ENCODE measurements at places on chromosomes 6 and 20. TPM values are rescaled to one million over a fixed set of nuclear protein-coding genes. Genes with fewer than 3 reads are reported as not detected.

DNA sequence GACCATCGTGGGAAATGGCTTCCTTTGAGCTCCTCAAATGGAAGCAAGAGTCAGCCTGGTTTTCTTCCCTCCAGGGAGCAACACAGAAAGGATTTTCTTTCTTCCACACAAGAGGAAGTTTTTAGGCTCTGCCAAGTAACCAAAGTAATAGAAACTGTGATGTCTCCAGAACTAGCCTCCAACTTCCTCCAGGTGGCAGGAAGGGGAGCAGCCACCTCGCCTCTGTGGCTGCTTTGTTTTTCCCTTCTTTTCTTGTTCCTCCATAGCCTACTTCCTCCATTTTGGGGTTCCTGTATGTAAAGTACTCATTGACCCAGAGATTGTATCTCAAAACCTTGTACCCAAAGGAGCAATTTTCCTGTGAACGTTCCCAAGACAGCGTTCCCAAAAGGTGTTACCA is 32.7 kb upstream of the CCR6 start:
- H3K4me1 ChIP-seq = peaks cover 32% of the 10 kb centered on the region
- no peak for DNase-seq

- no peak overlapping the region for H3K27ac ChIP-seq
- H3K4me1 ChIP-seq = no peaks in the 10 kb centered on the region
- H3K27me3 ChIP-seq = peaks cover 20% of the 10 kb centered on the region
Measured at GRCh38 chr6:10434235-10434634, 19.4 kb upstream of the TFAP2A start.

DNA sequence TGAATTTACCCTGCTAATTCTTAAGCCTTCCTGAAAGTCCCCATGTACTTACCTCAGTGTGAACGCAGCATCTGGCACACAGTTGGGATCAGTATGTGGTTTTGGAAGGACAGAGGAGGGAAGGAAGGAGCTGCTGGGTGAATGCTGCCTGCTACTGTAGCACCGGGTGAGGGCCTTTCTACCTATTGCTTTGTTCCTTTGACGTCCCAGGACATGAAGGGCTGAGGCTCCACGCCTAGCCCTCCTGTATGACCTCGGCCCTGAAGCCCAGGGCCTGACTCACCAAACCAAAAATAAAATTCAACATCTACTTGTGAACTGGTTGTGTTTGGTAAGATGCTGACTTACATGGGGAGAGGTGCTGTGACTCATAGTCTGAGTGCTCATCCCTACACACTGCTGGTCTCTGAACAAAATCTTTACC is 51.1 kb downstream of the ARID1B start:
- peak overlapping the region; percentile 48 for H3K27ac ChIP-seq
- no peaks in the 10 kb centered on the region for H3K36me3 ChIP-seq
- H3K27me3 ChIP-seq = no peaks in the 10 kb centered on the region
- no peak for DNase-seq
- H3K4me1 ChIP-seq = peaks cover 55% of the 10 kb centered on the region
- H3K4me3 ChIP-seq = no peak overlapping the region

DNA sequence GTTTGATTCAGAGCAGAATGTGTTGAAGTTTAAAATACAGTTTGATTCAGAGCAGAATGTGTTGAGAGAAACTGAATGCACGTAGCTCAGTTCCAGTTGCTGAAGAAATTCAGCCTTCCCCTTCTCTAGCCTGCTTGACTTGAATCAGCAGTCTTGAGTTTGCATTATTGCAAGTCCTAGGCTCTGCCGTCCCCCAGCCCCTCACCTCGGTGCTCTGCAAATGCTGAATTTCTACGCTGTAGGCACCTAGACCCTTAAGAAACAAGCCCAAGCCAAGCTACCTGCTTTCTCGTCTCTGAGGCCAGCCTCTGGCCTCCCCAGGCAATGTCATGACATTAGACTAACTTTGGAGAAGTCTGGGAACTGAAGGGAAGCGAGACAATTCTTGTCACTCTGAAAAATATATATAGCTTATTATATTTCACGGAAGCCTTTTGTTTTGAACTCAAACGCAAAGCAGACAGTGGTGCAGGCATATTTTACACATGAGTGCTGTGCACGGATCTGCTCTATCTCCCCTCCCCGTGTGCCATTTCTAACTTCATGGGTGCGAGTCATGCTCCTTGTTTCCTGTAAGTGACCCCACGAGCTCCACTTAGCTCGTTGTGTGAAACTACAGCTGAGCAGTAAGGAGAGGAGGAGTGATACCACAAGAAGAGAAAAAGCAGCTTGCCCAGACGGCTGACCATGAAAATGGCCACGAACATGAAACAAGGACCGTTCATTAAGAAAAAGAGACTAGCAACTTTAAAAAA is 71.4 kb upstream of the DUSP22 start:
- no peaks in the 10 kb centered on the region for H3K27me3 ChIP-seq

- H3K36me3 ChIP-seq = no peaks in the 10 kb centered on the region
- no peak overlapping the region for H3K27ac ChIP-seq
- no peaks in the 10 kb centered on the region for H3K27me3 ChIP-seq
- no peak overlapping the region for H3K4me3 ChIP-seq
- no peaks in the 10 kb centered on the region for H3K4me1 ChIP-seq
Measured at GRCh38 chr6:91464201-91464600, 877.3 kb upstream of the MAP3K7 start.

GRCh38 chr6:492178-492577 is 100.6 kb downstream of the IRF4 start:
- no peaks in the 10 kb centered on the region for H3K27me3 ChIP-seq
- no peak for DNase-seq
- peak overlapping the region; percentile 94 for H3K27ac ChIP-seq
- H3K4me1 ChIP-seq = peaks cover 49% of the 10 kb centered on the region

GRCh38 chr6:1724124-1724523 is 114.4 kb downstream of the FOXC1 start:
- no peaks in the 10 kb centered on the region for H3K4me1 ChIP-seq
- no peaks in the 10 kb centered on the region for H3K27me3 ChIP-seq
- no peak overlapping the region for H3K27ac ChIP-seq
- H3K36me3 ChIP-seq = peaks cover 6% of the 10 kb centered on the region
- no peak for DNase-seq

- H3K4me3 ChIP-seq = peak overlapping the region; percentile 75
- peaks cover 4% of the 10 kb centered on the region for H3K36me3 ChIP-seq
- H3K4me1 ChIP-seq = peaks cover 12% of the 10 kb centered on the region
Measured at GRCh38 chr20:37903317-37904007, 535 bp downstream of the VSTM2L start.

GRCh38 chr6:41422161-41422560 is 86.8 kb downstream of the NCR2 start:
- no peak overlapping the region for H3K4me3 ChIP-seq
- peaks cover 29% of the 10 kb centered on the region for H3K27me3 ChIP-seq
- H3K27ac ChIP-seq = no peak overlapping the region
- peaks cover 5% of the 10 kb centered on the region for H3K4me1 ChIP-seq
- no peak for DNase-seq

GRCh38 chr6:149064001-149064659 is 253.4 kb upstream of the TAB2 start:
- DNase-seq = no peak
- H3K4me3 ChIP-seq = no peak overlapping the region
- H3K36me3 ChIP-seq = no peaks in the 10 kb centered on the region
- peaks cover 33% of the 10 kb centered on the region for H3K4me1 ChIP-seq
- H3K27me3 ChIP-seq = no peaks in the 10 kb centered on the region

DNA sequence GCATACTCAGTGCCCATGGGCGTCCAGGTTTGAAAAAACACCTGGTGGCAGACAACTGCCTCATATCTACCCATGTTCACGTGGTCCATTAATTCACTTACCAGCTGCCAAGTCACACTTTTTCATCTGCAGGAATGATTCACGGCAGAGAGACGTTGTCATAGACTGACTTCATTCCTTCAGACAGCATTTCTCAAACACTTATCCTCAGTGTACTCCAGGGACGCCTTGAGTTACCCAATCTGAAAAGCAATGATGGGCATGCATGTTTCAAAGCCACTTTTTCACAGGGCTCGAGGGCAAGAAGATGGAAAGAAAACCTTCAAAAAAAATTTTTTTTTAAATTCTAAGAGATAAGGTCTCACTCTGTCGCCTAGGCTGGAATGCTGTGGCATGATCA is 6.0 kb downstream of the MMP24OS start:
- no peak overlapping the region for H3K27ac ChIP-seq
- H3K4me3 ChIP-seq = no peak overlapping the region
- no peak for DNase-seq
- no peaks in the 10 kb centered on the region for H3K27me3 ChIP-seq
- no peaks in the 10 kb centered on the region for H3K36me3 ChIP-seq

GRCh38 chr20:35009665-35010328 is 54.1 kb downstream of the MYH7B start:
- H3K36me3 ChIP-seq = peaks cover 17% of the 10 kb centered on the region
- peaks cover 9% of the 10 kb centered on the region for H3K4me1 ChIP-seq
- peak overlapping the region; percentile 31 for H3K27ac ChIP-seq

DNA sequence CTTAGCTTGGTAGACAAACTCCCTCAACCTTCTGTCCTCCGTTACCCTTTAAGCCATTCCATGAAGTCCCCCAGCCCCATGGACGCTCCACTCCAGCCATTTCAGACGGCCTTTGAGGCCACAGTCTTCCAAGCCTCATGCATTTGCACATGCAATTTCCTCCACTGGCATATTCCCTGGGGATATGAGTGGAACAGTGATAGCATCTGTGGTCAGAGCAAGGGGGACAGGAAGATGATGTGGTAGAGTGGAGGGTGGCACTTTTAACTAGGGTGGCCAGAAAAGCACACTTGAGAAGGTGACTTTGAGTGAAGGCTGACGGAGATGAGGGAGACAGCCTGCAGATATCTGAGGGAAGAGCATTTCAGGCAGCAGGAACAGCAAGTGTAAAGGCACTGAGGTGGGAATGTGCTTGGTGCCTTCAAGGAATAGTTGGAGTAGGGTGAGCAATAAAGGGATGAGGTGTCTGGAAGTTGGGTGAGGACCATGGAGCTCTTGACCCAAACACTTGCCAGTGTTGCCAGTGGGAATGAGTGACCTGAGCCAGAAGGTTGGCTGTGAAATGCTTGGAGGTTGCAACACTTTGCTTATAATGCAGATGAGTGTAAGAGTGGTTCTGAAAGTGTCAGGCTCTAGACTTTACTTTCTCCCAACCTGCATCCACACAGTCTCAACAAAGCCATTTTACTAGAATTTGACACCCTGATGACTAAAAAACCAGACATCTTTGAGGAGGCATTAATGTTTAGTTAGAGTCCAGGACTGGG is 275.6 kb upstream of the SUPT3H start:
- H3K27ac ChIP-seq = no peak overlapping the region
- H3K27me3 ChIP-seq = peaks cover 6% of the 10 kb centered on the region
- peaks cover 18% of the 10 kb centered on the region for H3K4me1 ChIP-seq
- no peak for DNase-seq

GRCh38 chr6:27872642-27873020 is 39.6 kb downstream of the OR2B2 start:
- H3K4me1 ChIP-seq = peaks cover 49% of the 10 kb centered on the region
- no peak for DNase-seq
- H3K36me3 ChIP-seq = no peaks in the 10 kb centered on the region

- peaks cover 7% of the 10 kb centered on the region for H3K36me3 ChIP-seq
- DNase-seq = no peak
- H3K27me3 ChIP-seq = peaks cover 24% of the 10 kb centered on the region
- no peaks in the 10 kb centered on the region for H3K4me1 ChIP-seq
Measured at GRCh38 chr20:23235173-23236027, 115.2 kb upstream of the NXT1 start.

The ZBTB9 gene
- total RNA-seq = 10.9 TPM

The TAF4 gene
- total RNA-seq = 53.6 TPM

The COL19A1 gene
- not detected for total RNA-seq

The FAM8A1 gene
- 7.1 TPM for total RNA-seq

The PRDM13 gene
- total RNA-seq = not detected
